ENCODE measurements at places on chromosomes 5 and 9.

GRCh38 chr9:121721770-121722169 is 70.3 kb downstream of the DAB2IP start:
- DNase-seq = no peak

- DNase-seq = no peak
These were observed 7.1 kb upstream of the PCSK1 start for GRCh38 chr5:96440185-96440538.

- DNase-seq = no peak
These were observed 1.9 kb upstream of the HINT2 start for GRCh38 chr9:35816708-35817107.

GRCh38 chr5:167710444-167711073 is 580.9 kb upstream of the WWC1 start:
- DNase-seq = no peak

DNA sequence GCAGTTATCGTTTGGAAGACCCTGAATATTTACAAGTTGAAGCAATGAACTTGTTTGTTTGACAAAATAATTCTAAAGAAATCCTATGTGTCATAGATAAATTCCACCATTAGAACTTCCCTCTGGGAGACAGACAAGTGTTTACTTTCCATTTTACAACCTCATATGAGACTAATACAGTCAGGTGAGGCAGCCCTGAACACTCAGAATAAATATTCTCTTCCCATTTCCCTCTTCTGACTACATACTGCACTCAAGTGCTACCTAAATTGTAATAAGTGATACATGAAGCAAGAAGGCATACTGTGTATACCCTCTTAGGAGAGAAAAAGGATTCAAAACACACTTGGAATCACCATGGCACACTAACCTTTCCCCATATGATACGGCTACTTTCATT is 6.8 kb downstream of the RASEF start:
- no peak for DNase-seq

DNA sequence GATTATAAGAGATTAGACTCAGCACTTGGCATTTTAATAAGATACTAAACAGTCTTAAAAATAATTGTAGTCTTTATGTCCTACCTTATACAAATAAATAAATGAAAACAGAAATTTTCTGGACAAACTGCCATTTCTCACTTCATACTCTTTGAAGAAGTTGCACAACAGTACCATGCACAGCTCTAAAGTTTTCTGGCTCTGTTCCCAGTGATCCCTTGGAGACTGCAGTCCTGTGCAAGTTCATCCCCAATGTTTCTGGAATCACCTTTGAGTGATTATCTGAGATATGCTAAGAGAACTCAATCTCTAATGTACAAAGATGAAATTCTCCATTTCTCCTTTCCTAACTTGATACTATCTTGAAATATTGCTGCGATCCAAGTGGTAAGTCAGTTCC is 330.4 kb upstream of the EDIL3 start:
- DNase-seq = no peak

DNA sequence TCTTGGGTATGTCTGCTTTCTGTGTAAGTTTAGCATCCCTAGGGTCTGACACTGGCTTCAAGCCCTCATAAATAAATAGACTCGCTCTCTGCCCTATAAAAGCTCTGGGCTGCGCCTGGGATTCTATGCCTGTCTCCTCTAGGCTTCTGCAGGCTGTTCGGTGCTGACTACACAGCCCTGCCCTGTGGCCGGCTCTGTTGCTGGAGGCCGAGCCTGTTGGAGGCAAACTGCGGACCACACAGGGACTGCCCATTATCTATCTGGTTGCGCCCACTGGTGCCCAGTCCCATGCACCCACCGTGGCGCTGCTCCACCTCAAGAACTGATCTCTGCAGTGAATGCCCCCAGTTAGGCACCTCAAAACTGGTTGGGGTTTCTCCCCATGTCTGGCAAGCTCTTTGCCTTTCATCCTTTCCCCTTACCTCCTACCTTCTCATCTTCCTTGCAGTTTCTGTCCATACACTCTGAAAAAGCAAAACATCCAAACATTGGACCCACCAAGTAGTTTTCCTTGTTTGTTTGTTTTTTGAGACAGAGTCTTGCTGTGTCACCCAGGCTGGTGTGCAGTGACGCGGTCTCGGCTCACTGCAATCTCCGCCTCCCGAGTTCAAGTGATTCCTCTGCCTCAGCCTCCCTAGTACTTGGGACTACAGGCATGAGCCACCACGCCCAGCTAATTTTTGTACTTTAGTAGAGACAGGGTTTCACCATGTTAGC is 207.2 kb downstream of the ERCC6L2 start:
- DNase-seq = peak; percentile 98

GRCh38 chr5:7251132-7251531 is 144.8 kb upstream of the ADCY2 start:
- DNase-seq = no peak

- peak; percentile 41 for DNase-seq
These were observed 105.0 kb downstream of the ERCC6L2 start for GRCh38 chr9:95980262-95981125.

GRCh38 chr5:83450183-83450966 is 21.2 kb upstream of the VCAN start:
- peak; percentile 12 for DNase-seq

DNA sequence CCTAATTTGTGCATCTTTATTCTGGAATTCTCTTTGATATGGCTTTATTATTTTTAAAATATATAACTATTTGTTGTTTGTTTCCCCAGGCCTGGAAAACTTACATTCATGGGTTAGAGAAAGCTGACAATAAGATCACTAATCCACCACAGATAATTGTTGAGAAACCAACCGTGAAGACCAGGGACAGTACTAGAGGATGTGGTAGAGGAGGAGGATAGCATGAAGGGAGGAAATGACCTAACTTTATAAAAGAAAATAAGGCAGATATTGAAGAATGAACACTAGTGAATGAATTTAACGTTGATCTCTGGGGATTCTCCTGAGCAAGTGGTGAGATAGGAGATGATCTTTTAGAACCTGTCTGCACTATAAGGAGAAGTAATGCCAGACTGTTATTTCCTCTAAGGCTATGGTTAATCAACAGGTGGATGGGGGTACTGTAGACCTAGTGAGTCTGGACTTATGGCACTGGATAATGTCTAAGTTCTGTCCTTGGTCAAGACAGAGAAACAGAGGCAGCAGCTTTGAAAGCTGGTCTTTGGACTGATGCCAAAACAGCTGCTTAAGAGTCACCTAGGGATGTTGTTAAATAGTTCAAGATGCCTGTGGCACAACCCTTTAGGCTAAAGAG is 52.4 kb downstream of the NREP start:
- no peak for DNase-seq

- no peak for DNase-seq
These were observed 9.8 kb upstream of the CTSL start for GRCh38 chr9:87716141-87716540.

GRCh38 chr5:154005648-154006047 is 33.1 kb downstream of the FAM114A2 start:
- DNase-seq = no peak

DNA sequence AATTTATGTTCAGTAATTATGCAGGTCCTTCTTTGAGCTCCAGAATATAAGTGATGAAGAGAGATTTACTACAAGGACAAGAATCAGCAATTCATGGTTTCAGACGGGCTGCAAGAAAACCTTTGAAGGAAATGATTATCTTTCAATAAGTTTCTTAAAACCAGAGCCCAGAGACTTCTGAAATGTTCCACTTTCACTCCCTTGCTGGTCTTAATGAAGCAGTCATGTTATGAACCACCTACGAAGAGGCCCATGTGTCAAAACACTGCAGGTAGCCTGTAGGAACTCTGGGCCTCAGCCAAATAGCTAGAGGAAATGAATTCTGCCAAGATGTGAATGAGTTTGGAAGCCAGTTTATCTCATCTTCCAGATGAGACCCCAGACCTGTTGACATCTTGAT is 505.9 kb upstream of the MEF2C start:
- no peak for DNase-seq

GRCh38 chr5:119275601-119276173 is 80.1 kb upstream of the TNFAIP8 start:
- DNase-seq = no peak

- DNase-seq = no peak
These were observed 111.8 kb upstream of the OTULINL start for GRCh38 chr5:14469551-14470377.

DNA sequence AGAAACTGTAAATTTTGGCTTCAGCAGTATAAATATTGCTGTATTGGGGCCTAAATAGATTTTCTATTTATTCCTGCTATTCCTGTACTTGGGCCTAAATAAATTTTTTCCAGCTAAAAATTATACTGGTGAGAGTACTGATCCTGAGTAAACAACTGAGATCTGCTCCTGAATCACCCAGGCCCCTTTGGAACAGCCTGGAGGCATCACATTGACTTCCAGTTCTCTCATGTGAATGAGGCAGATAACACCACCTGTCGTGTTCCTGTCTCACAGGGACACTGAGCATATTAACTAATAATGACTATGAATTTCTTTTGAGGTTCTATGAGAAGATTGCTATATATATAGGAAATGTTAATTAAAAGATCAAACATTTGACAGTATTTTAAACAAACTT is 119.5 kb upstream of the PLCXD3 start:
- DNase-seq = no peak

DNA sequence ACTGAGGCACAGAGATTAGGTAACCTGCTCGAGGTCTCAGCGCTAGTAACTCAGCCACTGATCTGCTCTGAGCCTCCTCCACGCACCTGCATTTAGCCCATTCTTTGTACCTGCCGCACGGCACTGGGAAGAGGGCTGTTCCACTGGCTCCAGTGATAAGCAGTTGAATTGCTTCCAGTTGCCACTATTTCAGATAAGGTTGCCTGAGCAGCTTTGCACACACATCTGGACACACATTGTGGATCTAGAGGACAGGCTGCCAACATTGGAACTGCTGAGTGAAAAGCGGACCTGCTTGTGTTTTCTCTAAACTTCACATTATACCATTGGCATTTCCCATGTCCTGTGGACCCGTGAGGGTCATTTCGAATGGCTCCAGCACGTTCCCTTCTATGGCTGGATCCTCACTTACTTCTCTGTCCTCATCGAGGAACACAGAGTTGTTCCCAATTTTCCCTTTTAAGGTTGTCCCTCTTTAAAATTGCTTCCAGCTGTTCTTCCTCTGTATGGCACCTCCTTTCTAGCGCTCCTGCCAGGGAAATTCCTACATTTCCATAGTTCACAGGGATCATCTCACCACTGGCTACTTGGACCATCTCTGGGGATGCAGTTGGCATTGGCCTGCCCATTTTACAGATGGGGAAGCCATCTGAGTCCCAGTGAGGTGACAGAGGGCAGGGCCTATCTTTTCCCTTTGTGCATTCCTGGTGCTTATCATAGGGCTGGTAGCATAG is 45.9 kb upstream of the RPL26L1 start:
- no peak for DNase-seq

DNA sequence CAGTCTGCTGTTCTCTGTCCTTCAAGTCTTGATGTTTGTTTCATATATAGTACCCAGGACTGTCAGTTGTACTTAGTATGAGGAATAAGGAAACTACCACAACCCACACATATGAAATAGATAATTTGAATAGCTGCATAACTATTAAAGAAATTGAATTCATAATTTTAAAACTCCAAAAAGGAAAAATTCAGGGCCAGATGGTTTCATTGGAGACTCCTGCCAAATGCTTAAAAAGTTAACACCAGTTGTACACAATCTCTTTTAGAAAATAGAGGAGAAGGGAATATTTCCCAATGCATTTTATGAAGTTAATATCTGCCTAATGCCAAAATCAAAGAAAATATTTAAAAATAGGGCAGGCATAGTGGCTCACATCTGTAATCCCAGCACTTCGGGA is 24.6 kb upstream of the SPIN1 start:
- no peak for DNase-seq

DNA sequence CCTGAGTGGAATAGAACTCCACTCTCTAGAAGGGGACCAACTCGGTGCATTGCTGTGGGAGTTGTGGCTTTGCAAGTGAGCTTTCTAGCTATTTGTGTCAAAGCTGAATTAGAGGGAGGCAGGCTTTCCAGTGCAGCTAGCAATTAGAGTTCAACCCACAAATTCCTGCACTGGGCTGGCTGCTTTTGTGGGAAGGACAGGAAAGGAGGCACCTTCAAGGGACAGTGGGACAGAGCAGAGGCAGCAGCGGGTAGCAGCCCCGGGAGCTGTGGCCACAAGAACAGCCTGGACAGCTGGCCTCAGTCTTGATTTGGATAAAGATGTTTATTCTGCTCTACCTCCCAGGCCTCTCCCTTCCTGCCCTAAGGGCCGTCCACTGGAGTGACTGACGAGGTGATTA is 83.7 kb upstream of the SLIT3 start:
- DNase-seq = peak; percentile 28

DNA sequence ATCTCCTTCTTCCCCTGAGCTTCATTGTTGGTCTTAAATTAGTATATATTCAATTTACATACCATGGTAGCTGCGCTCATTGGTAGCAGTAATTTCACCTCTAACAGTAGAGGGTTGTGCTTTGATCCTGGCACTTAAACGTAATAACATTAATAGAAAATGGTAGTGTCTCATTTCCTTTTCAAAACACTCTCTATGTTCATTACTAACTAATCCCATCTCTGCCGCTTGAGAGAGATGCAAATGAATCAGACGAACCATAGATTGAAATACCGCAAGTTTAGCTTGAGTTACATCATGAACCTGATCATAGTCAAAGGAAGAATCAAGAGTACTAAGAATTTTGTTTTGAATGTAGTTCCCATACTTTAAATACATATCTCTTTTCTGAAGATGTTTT is 2.2 kb downstream of the THBS4 start:
- DNase-seq = no peak

DNA sequence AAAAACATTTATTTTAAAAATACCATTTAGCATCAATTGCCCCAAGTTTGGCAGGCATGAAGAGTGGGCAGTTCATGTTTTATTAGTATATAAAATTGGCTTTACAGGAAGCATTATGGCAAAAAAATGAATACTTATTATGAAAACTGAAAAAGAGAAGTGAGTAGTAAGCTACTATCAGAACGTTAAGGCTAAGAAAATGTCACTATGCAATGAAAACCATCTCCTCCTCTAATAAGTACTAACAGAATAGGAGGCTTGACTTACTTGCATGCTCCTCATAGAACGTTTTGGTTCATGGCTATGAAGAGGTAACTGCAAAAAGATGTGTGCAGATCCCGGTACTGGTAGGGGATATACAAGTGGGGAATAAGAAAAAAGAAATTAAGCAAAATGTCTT is 23.6 kb downstream of the TICAM2 start:
- DNase-seq = no peak

- no peak for DNase-seq
These were observed 71.4 kb upstream of the CAST start for GRCh38 chr5:96590796-96591195.

DNA sequence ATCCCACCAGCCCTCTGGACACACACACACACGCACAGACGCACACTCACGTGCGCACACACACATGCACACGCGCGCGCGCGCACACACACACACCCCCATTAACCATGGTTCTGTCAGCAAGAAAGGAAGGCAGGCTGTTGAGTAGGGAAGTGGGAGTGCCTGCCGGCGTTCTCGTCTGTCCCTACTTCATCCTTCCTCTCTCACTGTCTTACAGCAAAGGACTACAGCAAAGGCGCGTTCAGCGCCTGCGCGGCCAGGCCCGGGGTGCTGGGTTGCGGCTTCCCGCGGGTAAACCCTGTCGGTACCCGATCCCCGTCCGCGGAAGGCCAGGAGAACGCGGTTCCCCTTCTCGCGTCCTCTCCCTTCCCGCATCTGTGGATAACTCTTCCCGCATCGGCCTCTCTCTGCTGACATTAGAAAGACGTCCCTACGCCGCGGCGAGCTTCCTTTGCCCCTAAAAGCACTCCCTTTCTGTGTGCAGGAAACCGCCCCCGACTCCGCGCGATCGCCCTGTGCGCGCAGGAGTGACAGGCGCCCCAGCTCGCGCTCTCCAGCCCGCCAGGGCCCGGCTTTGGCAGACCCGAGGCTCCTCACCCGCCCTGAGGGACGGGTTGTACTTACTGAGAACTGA is 219.2 kb downstream of the AGTPBP1 start:
- no peak for DNase-seq

GRCh38 chr9:113598451-113598850 is 134.9 kb downstream of the RGS3 start:
- DNase-seq = no peak

All from SJSA1 (cell line).